ENCODE measurements at places on chromosomes 16 and 17.

- no peaks in the 10 kb centered on the region for H3K36me3 ChIP-seq
- H3K4me3 ChIP-seq, result no peak overlapping the region
These were observed 38.8 kb downstream of the RPGRIP1L start for GRCh38 chr16:53664724-53665345.

GRCh38 chr17:48505788-48506187, 25.0 kb downstream of the HOXB1 start:
- H3K27me3 ChIP-seq, result no peaks in the 10 kb centered on the region
- H3K4me3 ChIP-seq, result no peak overlapping the region
- H3K4me1 ChIP-seq, result peaks cover 52% of the 10 kb centered on the region
- no peaks in the 10 kb centered on the region for H3K36me3 ChIP-seq

DNA sequence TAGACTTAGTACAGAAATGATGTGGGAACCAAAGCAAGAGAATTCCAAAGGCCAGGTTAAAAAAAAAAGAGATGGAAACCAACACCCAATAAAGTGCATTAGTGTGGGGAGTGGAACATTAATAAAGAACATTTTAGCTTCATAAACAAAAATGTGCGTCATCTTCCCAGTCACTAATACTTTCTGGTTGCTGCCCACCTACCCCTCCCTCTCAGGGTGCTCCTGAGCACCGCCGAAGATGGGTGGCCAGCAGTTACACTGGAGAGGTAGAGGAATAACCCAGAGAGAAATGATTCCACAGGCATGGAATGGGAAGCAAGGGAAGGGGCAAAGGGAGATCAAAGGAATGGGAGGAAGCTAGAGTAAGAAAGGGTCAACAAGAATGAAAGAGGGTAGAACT, 6.0 kb upstream of the CHD3 start:
- H3K4me1 ChIP-seq, result peaks cover 23% of the 10 kb centered on the region
- no peak overlapping the region for H3K4me3 ChIP-seq
- H3K27me3 ChIP-seq, result no peaks in the 10 kb centered on the region
- peak overlapping the region; percentile 56 for H3K27ac ChIP-seq
- peaks cover 13% of the 10 kb centered on the region for H3K36me3 ChIP-seq
- no peak for DNase-seq

DNA sequence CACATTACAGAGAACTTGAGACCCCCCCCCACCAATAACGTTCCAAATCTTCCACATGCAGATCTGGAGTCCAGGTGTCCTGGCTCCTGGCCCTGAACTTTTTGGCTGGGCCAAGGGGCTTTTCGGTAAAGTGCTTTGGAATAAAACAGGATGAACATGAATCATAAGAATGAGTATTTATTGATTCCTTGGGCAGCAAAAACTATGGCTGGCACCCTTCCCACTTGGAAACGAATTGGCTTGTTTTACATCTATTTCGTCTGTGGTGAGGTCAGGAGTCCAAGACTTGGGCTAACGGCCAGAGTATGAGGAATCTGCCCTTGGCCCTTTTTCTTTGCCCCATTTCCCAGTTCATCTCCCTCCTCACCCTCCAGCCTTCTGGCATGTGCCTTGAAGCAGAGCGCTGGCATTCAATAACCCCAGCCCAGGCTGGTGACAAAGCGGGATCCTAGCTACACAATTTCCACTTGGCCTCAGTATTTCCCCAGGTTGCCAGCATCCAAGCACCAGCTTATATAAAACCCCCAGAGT, 4.1 kb upstream of the UBTF start:
- H3K4me3 ChIP-seq, result no peak overlapping the region
- DNase-seq, result peak; percentile 47
- H3K4me1 ChIP-seq, result peaks cover 7% of the 10 kb centered on the region
- no peaks in the 10 kb centered on the region for H3K36me3 ChIP-seq
- H3K27me3 ChIP-seq, result no peaks in the 10 kb centered on the region

DNA sequence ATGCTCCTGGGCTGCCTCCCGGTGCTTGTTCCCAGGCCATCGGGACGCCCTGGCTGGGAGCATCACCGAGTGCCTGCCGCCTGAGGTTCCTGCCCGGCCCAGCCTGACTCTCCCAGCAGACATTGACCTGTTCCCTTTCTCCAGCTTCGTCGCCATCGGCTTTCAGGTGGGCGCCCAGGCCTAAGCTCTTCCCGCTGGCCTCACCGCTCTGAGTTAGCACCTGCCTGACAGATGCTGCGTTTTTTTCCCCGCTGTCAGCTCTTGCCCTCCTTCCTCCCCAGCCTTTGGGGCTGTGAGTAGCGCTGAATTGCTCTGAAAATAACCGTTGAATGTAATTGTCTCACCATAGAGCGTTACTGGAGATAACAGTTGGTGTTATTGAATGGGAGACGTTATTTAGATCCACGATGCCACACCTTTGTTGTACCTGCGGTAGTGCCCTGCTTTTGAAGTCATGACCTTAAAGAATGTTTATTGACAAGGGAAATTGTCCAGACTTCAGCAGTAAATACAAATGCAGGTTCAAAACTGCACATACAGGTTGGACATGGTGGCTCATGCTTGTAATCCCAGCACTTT, 21.3 kb upstream of the SMIM5 start:
- no peaks in the 10 kb centered on the region for H3K36me3 ChIP-seq
- no peak overlapping the region for H3K27ac ChIP-seq
- no peaks in the 10 kb centered on the region for H3K4me1 ChIP-seq
- H3K4me3 ChIP-seq, result no peak overlapping the region
- no peaks in the 10 kb centered on the region for H3K27me3 ChIP-seq

DNA sequence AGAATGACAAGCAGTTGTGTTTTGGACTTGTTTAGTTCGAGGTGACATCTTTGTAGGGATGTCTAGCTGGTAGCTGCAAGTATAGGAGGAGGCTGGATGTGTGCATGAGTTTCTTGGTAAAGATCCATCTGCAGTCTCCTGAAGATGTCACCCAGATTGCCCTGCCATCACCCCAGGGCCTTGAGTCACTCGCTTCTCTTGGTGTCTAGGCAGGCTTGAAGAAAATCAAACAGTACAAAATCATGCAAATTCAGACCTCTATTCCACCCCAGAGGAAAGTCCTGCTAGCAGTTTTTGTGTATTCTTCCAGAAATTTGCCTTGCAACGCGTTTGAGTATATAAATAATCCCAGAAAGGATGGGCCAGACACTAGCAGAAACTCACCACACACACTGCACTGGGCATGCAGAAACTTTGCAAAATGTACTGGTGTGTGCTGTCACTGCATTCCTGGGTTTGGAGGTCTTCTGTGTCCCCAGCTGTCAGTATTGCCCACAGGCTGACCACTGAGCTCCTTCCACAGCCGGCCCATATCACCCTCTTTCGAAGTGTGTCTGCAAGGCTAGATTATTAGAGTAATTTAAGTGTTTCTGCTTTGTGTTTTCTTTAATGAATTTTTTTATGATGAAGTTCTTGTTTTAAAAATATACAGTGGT, 51.5 kb downstream of the TENT4B start:
- no peaks in the 10 kb centered on the region for H3K36me3 ChIP-seq
- H3K4me3 ChIP-seq, result no peak overlapping the region
- no peaks in the 10 kb centered on the region for H3K27me3 ChIP-seq
- no peak for DNase-seq

- peaks cover 20% of the 10 kb centered on the region for H3K4me1 ChIP-seq
- no peak overlapping the region for H3K4me3 ChIP-seq
- no peak for DNase-seq
- H3K27ac ChIP-seq, result no peak overlapping the region
- no peaks in the 10 kb centered on the region for H3K27me3 ChIP-seq
These were observed 73.0 kb downstream of the MARCHF10 start for GRCh38 chr17:62735044-62735651.

DNA sequence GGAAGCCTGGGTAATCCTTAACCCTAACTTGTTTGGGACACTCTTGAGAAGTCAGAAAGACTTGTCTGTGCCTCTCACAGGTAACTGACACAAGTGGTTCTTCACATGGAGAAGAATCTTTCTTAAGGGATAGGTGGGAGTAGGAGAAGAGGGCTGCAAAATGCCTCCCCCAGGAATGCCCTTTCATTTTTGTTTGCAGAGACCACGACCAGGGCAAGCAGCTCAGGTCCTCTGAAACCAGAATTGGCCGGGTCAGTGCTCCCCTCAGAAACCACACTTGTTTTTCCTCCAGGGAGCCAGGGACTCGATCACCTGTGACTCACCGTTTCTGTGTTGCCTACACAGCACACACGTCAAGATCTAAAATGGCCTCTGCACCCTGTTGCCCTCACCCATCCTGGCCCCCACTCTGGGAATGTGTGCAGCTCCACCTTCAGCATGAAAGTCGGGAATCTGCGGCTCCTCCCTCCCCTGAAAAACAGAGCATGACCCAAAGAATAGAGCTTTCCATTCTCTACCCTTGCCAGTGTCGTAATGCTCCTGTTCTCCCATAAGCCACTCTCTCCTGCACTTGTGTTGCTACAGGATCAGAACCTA, 36.1 kb downstream of the HNF1B start:
- no peak for DNase-seq
- H3K36me3 ChIP-seq, result no peaks in the 10 kb centered on the region
- no peak overlapping the region for H3K4me3 ChIP-seq
- no peaks in the 10 kb centered on the region for H3K4me1 ChIP-seq
- no peaks in the 10 kb centered on the region for H3K27me3 ChIP-seq
- no peak overlapping the region for H3K27ac ChIP-seq

GRCh38 chr17:79907217-79907715, 68.0 kb upstream of the CBX4 start:
- no peak for DNase-seq
- no peaks in the 10 kb centered on the region for H3K36me3 ChIP-seq
- no peaks in the 10 kb centered on the region for H3K4me1 ChIP-seq
- H3K4me3 ChIP-seq, result no peak overlapping the region

- H3K27me3 ChIP-seq, result no peaks in the 10 kb centered on the region
- no peaks in the 10 kb centered on the region for H3K36me3 ChIP-seq
- no peak overlapping the region for H3K27ac ChIP-seq
- no peak overlapping the region for H3K4me3 ChIP-seq
These were observed 128.7 kb downstream of the RPTOR start for GRCh38 chr17:80673152-80673920.

DNA sequence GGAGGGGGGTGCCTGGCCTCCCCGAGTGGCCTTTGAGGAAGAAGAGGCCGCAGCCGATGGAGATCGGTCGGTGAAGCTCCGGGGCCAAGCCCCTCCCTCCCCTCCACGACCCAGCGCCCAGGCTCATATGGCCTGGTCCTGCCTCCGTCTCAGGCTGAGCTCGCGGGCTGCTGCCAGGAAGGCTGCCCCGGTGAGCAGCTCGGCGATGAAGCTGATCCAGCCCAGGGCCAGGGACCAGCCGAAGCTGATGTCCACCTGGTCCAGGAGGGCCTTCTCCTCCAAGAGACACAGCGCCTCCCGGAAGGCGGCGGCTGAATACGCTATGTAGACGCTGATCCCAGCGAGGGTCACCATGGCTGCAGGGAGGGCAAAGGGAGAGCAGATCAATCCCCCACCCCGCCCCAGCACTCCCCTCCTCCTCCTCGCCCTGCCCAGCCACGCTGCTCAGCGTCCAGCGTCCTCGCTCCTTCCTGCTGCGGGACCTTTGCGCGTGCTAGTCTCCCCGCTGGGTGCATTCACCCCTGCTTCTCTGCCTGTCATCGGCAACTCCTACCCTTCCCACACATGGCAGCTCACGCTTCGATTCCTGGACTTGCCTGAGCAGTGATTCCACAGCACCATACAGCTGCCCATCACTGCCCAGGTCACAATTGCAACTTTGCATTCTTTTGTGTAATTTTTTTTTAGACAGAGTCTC, 20.5 kb downstream of the TMEM114 start:
- no peaks in the 10 kb centered on the region for H3K27me3 ChIP-seq
- no peak overlapping the region for H3K4me3 ChIP-seq
- no peak overlapping the region for H3K27ac ChIP-seq
- no peak for DNase-seq

GRCh38 chr17:6104956-6105648, 34.9 kb downstream of the WSCD1 start:
- no peaks in the 10 kb centered on the region for H3K27me3 ChIP-seq
- H3K4me1 ChIP-seq, result no peaks in the 10 kb centered on the region
- no peak for DNase-seq

DNA sequence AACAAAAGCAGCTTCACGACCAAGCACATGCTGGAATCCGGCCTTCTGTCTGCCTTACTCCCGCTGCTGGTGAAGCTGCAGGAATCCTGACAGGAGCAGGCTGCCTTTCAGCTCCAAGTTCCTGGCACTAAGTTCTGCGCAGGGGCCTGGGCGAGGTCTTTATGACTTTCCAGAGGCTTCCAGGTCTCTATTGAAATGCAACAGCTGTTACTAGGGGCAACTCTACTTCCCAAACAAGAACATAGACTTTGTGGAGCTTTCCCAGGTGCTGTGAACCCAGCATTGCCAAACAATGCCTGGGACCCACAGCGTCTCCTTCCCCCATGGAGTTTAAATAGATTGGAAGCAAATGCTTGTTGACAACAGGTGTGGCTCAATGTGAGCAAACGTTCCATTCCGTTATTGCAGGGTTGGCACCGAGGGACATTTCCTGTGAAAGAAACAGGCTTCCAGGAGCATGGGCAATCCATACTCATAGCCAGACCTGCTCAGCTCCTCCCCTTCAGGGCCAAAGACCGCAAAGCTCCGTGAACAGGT, 156.0 kb downstream of the CDH13 start:
- H3K4me3 ChIP-seq, result no peak overlapping the region
- no peaks in the 10 kb centered on the region for H3K4me1 ChIP-seq
- H3K36me3 ChIP-seq, result no peaks in the 10 kb centered on the region
- H3K27ac ChIP-seq, result no peak overlapping the region
- DNase-seq, result no peak

DNA sequence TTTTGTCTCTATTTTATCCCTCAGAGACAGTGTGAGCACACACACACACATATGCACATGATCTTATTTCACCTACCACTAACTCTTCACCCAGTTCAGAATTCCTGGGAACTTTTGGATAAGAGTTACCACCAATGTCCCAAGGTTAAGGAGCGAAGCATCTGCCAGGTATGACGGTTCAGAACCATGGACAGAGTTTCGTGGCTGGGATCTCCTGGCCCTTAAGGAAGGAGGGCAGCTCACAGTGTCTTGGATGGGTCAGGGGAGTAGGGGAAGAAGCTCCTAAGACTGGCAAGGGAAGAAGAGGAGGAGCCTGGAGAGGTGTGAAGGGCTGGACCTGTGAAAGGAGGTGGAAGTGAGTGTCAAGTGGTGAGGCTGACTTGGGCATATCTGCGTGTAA, 23.0 kb upstream of the TMEM132E start:
- peaks cover 48% of the 10 kb centered on the region for H3K27me3 ChIP-seq
- no peaks in the 10 kb centered on the region for H3K36me3 ChIP-seq
- peak; percentile 75 for DNase-seq
- H3K27ac ChIP-seq, result no peak overlapping the region
- no peak overlapping the region for H3K4me3 ChIP-seq

DNA sequence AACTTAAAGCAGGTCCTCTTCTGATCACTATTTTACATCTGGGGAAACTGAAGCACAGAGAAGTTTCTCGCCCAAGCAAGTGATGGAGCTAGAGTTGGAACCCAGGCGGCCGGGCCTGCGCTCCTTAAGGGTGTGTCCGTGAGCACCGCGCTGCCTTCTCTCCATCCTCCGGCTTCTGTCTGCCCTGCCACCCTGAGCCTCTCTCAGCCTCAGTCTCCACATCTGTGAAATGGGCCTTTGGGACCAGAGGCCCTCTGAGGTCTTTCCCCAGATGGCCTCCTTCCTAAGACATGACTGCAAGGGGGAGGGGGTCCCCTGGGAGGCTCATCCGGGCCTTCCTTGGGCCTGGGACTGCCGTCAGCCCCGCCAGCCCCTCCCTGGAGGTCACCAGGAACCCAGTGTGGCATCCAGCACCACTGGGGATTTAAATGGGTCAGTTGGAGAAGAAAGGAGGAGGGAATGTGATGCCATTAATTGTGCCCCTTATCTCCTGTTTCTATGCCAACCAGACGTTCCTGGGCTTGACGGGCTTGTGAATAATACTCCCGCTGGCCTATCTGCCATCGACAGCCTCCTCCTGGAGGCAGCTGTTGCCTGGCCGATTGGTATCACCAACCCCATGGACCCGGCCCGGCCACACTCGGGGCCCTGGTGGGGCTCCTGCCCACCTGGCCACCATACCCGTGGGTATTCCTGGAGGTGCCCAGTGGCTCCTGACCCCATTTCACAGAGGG, 5.1 kb downstream of the ZFPM1 start:
- H3K36me3 ChIP-seq, result no peaks in the 10 kb centered on the region
- peaks cover 25% of the 10 kb centered on the region for H3K4me1 ChIP-seq
- no peaks in the 10 kb centered on the region for H3K27me3 ChIP-seq
- H3K4me3 ChIP-seq, result no peak overlapping the region

All from cardiac muscle cell (in vitro differentiated cells and primary cell).